ENCODE measurements at places on chromosomes 3 and 15.

GRCh38 chr3:139634111-139634635 lies 43.6 kb downstream of the NMNAT3 start:
- no peak for DNase-seq

GRCh38 chr15:44087578-44088465 lies 107.2 kb downstream of the FRMD5 start:
- DNase-seq, result no peak

DNA sequence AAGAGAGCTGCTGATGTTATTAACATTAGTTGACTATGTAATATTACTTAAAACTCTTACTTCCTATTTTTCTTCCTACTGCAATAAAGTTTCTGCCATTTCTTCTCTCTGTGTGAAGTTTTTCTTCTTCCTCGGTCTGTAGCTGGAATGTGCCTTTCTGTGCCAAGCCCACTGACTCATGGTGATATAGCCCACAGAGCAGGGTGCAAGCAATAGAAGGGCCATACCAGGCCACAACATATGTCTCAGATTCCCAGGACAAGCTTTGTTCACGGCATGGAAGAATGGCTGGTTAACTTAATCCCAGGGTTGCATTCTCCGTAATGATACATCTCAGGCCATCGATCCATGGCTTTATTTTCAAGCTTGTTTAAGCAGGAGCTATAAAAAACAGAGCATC lies 815.3 kb downstream of the TUSC7 start:
- DNase-seq, result no peak

DNA sequence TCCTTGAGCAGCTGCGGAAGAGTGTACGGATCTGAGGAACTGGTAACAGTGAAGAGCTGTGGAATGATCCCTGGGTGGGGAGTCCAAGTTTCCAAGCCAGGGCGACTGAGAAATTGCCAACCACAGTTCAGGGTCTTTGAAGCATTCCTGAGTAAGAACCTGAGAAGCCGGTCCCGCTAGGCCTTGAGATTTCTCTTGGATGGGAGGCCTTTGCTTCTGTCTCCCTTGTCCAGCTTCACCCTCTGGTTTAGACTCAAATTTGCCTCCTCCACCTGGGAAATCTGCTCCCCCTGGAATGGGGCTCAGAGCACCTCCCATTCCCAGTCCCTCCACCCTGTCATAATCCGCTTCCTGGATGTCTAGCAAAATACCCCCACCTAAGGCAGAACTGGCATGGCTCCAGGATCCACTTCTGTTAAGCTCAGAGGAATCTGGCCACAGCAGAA lies 127.7 kb upstream of the DLG1 start:
- DNase-seq, result no peak

GRCh38 chr15:96678386-96678785 lies 347.9 kb downstream of the NR2F2 start:
- no peak for DNase-seq

DNA sequence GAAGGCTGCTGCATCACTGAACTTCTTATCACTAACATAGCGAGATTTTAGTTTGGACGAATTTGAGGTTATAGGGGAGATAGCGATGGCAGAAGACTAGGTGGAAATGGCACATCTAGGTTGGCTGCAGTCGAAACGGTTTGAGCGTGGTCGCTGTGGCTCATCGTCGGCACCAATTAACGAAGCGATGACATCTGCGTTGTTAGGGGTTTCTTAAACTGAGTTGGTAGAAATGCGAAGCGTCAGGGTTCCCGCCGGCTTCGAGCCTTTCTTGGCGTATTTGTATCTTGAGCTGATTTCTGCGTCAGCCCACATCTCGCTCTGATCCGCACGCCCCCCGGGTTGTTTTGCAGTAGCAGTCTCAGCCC lies 319 bp downstream of the LNP1 start:
- peak; percentile 10 for DNase-seq

- no peak for DNase-seq
These were observed 503.2 kb upstream of the ARRDC4 start for GRCh38 chr15:97457203-97457847.

- no peak for DNase-seq
These were observed 144.2 kb downstream of the PDCD6IP start for GRCh38 chr3:33942483-33943150.

- no peak for DNase-seq
These were observed 87.8 kb upstream of the GALNT15 start for GRCh38 chr3:16086690-16087089.

All from activated CD4-positive, CD25-positive, alpha-beta regulatory T cell treated with anti-CD3 and anti-CD28 coated beads, Interleukin-2, amount 50 U/mL, for 16 hours (primary cell).